ENCODE measurements at places on chromosomes 5 and 9. TPM values are rescaled to one million over a fixed set of nuclear protein-coding genes. Genes with fewer than 3 reads are reported as not detected.

DNA sequence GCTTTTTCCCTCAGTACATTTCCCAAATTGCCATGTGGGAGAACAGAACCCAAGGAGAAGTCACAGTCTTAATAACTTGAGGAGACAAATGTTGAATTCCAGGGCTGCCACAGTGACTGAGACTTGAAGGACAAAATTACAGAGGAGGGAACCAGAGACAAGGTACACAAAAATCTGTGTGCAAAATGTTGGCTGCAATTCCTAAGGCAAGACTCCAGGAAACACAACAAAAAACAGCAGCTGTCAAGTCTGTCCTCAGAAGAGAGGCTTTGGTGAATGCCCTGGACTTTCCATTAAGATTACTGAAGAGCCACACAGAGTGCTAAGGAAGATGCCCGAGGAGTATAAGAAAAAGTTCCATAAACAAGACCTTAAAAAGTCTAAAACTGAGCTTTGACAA is 21.1 kb downstream of the AP3B1 start:
- no peak overlapping the region for H3K27ac ChIP-seq
- peaks cover 19% of the 10 kb centered on the region for H3K36me3 ChIP-seq
- no peak for DNase-seq
- no peaks in the 10 kb centered on the region for H3K27me3 ChIP-seq
- no peak overlapping the region for H3K4me3 ChIP-seq

GRCh38 chr9:133683586-133684120 is 47.5 kb downstream of the DBH start:
- DNase-seq: peak; percentile 68
- peaks cover 18% of the 10 kb centered on the region for H3K4me1 ChIP-seq
- H3K27me3 ChIP-seq: no peaks in the 10 kb centered on the region

- H3K36me3 ChIP-seq: peaks cover 6% of the 10 kb centered on the region
- H3K27me3 ChIP-seq: peaks cover 18% of the 10 kb centered on the region
- H3K4me1 ChIP-seq: peaks cover 11% of the 10 kb centered on the region
- no peak for DNase-seq
- no peak overlapping the region for H3K27ac ChIP-seq
These were observed 108.9 kb downstream of the PAM start for GRCh38 chr5:102863764-102864560.

- H3K4me1 ChIP-seq: no peaks in the 10 kb centered on the region
- no peak overlapping the region for H3K4me3 ChIP-seq
- H3K27me3 ChIP-seq: peaks cover 9% of the 10 kb centered on the region
- no peaks in the 10 kb centered on the region for H3K36me3 ChIP-seq
These were observed 9.9 kb downstream of the GFPT2 start for GRCh38 chr5:180343110-180343830.

DNA sequence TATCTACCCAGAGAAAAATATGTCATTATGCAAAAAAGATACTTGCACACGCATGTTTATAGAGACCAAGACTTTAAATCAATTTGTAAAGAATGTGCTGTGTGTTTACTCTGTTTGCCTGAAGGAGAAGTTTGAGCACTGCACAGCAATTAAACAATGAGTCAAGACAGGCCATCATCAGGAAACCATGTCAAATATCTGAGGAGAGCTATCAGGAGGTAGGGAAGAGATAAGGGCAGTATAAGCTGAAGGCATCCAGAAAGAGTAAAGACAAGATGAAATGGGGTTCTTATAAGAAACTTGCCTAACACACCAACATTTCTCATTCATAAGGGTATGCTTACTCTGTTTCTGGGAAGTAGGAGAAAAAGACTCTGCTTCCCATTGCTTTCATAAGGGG is 405.8 kb upstream of the PTGER4 start:
- no peaks in the 10 kb centered on the region for H3K27me3 ChIP-seq
- DNase-seq: no peak
- peaks cover 60% of the 10 kb centered on the region for H3K4me1 ChIP-seq

GRCh38 chr5:157983906-157984551 is 125.1 kb upstream of the CLINT1 start:
- no peak for DNase-seq
- peaks cover 14% of the 10 kb centered on the region for H3K27me3 ChIP-seq
- no peak overlapping the region for H3K4me3 ChIP-seq
- H3K4me1 ChIP-seq: no peaks in the 10 kb centered on the region
- H3K36me3 ChIP-seq: no peaks in the 10 kb centered on the region
- H3K27ac ChIP-seq: no peak overlapping the region

DNA sequence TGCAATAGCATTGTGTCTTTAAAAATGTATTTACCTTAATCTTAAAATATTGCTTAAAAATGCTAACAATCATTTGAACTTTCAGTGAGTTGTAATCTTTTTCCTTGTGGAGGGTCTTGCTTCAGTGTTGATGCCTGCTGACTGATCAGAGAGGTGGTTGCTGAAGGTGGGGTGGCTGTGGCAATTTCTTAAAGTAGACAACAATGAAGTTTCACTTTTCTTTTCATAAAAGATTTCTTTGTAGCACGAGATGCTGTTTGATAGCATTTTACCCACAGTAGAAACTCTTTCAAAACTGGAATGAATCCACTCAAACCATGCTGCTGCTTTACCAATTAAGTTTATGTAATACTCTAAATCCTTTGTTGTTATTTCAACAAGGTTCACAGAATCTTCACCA is 50.8 kb downstream of the NR3C1 start:
- H3K27ac ChIP-seq: peak overlapping the region; percentile 67
- H3K36me3 ChIP-seq: peaks cover 14% of the 10 kb centered on the region

DNA sequence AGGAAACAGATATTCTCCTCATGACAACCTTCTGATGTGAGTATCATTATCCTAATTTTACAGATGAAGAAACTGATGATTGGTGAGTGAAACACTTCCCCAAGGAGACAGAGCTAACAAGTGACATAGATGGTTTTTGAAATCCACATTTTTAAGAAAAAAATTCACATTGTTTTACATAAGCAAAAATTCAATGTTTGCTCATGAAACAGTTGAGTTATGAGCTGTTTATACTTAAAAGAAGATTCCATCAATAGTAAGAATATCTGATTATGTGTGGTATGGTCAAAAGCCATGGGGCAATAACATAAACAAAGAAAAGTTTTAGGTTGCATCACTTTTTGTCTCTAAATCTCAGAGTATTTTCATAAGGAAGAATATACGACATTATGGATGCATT is 167.9 kb upstream of the PAPPA start:
- H3K27me3 ChIP-seq: no peaks in the 10 kb centered on the region
- DNase-seq: no peak
- H3K4me1 ChIP-seq: no peaks in the 10 kb centered on the region
- no peak overlapping the region for H3K27ac ChIP-seq
- no peak overlapping the region for H3K4me3 ChIP-seq

- H3K4me3 ChIP-seq: no peak overlapping the region
- H3K4me1 ChIP-seq: peaks cover 7% of the 10 kb centered on the region
- H3K36me3 ChIP-seq: no peaks in the 10 kb centered on the region
- peak; percentile 51 for DNase-seq
These were observed 32.7 kb upstream of the FSD1L start for GRCh38 chr9:105414947-105415661.

GRCh38 chr9:22084336-22085035 is 75.4 kb upstream of the CDKN2B start:
- peaks cover 27% of the 10 kb centered on the region for H3K36me3 ChIP-seq
- H3K4me1 ChIP-seq: peaks cover 17% of the 10 kb centered on the region
- peaks cover 54% of the 10 kb centered on the region for H3K27me3 ChIP-seq
- no peak overlapping the region for H3K4me3 ChIP-seq

DNA sequence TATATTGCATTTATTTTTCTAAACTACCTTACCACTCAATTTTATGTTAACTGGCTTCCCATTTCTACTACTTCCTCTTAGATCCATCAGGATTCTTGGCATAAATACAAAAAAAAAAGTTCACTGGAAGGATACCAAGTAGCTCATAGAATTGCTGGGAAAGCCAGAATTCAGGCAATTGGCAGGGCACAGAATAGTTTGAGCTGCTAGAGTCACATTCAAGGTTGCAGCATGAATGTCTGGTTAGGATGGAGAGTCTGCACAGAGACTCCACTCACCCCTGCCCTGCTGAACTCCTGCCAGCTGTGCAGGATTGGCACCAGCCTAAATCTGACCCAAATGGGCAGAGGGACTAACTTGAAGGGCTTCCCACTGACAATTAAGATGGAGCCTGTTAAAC is 4.9 kb upstream of the AMACR start:
- no peak overlapping the region for H3K27ac ChIP-seq
- H3K4me1 ChIP-seq: peaks cover 27% of the 10 kb centered on the region
- H3K27me3 ChIP-seq: peaks cover 2% of the 10 kb centered on the region
- no peak overlapping the region for H3K4me3 ChIP-seq

DNA sequence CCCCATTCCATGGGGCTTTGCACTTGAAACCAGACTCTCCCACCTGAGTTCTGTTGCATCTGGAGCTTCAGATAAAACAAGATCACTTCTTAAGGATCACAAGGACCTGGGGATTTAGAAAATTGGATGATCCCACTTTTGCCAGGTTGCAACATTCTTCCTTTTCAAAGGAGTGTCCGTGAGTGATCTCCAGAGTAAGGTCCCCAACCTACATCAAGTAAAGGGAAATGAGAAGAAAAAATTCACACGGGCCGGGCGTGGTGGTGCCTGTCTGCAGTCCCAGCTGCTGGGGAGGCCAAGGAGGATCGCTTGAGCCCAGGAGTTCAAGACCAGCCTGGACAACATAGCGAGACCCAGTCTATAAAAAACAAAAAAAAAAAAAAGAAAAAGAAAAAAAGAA is 41.2 kb upstream of the COL5A1 start:
- H3K36me3 ChIP-seq: no peaks in the 10 kb centered on the region
- DNase-seq: no peak
- no peaks in the 10 kb centered on the region for H3K4me1 ChIP-seq
- no peak overlapping the region for H3K27ac ChIP-seq

DNA sequence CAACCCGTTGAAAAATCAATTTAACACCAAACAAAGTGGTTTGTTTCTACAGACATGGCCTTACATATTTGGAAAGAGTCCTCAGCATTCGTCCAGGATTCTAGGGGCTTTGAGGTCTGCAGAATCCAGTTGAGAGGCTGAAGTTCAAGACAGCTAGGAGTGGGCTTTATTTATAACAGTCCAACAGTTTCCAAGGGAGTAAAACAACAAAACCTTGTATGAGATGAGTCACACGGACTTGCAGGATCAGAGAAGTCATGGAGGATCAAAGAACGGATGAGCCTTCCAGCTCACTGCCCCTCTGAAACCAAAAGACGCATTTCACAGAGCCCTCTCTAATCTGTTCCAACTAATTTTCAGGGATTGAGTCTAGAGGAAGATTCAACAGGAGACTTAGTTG is 11.1 kb upstream of the ESM1 start:
- peaks cover 4% of the 10 kb centered on the region for H3K27me3 ChIP-seq
- H3K27ac ChIP-seq: no peak overlapping the region
- DNase-seq: no peak

DNA sequence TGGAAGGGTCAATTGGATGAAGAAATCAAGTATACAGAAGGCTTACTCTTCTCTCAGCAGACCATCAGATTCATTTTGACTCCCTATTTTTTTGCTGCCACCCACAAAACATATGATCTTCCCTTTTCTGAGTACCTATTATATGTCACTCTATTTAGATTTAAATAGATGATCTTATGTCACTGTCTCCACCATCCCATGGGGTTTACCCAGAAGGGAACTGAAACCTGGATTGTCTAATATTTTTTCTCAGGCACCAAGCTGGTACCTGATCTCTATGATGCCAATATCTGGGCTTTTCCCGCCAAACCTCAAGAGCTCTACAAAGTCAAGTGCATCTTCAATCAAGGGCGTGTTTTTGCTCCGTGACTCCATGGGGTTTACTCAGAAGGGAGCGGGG is 118.7 kb downstream of the GAS1 start:
- no peak for DNase-seq
- no peak overlapping the region for H3K27ac ChIP-seq
- H3K4me1 ChIP-seq: no peaks in the 10 kb centered on the region
- H3K4me3 ChIP-seq: no peak overlapping the region
- H3K36me3 ChIP-seq: no peaks in the 10 kb centered on the region

DNA sequence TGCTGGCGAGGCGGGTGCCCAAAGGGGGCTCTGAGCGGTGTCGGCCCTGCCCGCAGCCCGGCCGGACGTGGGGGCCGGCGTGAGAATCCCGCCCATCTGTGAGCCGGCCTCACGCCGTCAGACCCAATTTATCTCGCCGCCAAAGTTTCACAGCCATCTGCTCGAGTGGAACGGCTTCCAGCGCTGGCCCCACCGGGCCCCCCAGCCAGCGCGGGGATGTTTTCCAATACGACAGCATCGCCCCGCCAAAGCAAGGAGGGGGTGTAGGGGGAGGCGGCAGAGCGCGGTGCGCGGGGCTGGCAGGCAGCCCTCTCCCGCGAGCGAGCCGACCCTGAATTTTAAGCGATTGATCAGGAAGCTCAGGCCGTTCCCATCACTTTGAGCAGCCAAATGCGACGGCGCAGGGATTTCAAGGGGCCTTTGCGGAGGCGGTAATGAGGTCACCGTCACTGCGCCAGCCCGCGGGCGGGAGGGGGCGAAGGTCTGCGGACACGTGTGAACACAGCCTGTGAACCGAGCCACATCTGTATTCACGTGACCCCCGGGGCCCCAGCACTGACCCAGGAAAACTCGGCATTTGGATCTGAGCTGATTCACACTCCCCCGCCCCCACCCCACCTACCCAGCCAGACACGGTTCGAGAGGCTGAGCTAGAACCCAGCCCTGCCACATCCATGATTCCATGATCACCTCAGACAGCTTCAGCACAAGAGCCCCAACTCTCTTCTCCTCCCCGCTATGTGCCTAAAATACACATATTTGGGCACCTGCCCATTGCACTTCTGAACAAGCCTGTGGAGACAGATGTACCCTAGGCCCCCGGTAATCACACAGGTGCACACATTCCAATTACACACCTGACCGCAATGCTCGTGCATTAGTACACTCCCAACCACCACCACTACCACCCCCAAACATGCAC is 47.8 kb upstream of the PSD2 start:
- H3K36me3 ChIP-seq: no peaks in the 10 kb centered on the region
- peak overlapping the region; percentile 57 for H3K4me3 ChIP-seq
- peaks cover 25% of the 10 kb centered on the region for H3K4me1 ChIP-seq
- DNase-seq: peak; percentile 34
- H3K27me3 ChIP-seq: peaks cover 67% of the 10 kb centered on the region
- H3K27ac ChIP-seq: no peak overlapping the region

GRCh38 chr9:18014556-18014955 is 435.7 kb downstream of the SH3GL2 start:
- no peaks in the 10 kb centered on the region for H3K36me3 ChIP-seq
- H3K4me3 ChIP-seq: no peak overlapping the region
- no peaks in the 10 kb centered on the region for H3K27me3 ChIP-seq
- no peak for DNase-seq
- no peak overlapping the region for H3K27ac ChIP-seq

DNA sequence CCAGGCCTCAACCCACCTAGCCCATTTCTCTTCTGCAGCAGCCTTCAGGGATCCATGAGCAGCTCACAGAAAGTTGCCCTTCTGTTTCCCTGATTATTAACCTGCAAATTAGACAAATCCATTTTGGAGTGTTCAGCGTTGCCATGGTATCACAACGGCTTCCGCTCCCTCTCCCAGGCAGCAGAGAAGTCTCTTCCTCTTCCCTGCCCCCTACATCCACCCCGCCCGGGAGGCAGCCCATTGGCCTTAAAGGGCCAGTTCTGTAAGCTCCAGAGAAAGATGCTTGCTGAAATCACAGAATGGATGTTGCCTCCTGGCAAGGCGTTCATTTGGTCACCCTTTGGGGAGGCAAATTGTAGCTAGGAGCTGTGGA is 47.7 kb upstream of the BOD1 start:
- no peak for DNase-seq
- H3K36me3 ChIP-seq: no peaks in the 10 kb centered on the region
- no peaks in the 10 kb centered on the region for H3K4me1 ChIP-seq
- H3K27me3 ChIP-seq: no peaks in the 10 kb centered on the region
- no peak overlapping the region for H3K4me3 ChIP-seq
- no peak overlapping the region for H3K27ac ChIP-seq

CTXN3 gene
- total RNA-seq: not detected

CCL28 gene
- total RNA-seq: 12.2 TPM

VCAN gene
- total RNA-seq: 0.20 TPM

ZDHHC11B gene
- not detected for total RNA-seq

SARDH gene
- 0.50 TPM for total RNA-seq

CEL gene
- total RNA-seq: 1.1 TPM

CER1 gene
- not detected for total RNA-seq
